ENCODE measurements at places on chromosomes 13 and 19.
A peak's percentile ranks its signal among the peaks of the same experiment; 100 is the strongest.

DNA sequence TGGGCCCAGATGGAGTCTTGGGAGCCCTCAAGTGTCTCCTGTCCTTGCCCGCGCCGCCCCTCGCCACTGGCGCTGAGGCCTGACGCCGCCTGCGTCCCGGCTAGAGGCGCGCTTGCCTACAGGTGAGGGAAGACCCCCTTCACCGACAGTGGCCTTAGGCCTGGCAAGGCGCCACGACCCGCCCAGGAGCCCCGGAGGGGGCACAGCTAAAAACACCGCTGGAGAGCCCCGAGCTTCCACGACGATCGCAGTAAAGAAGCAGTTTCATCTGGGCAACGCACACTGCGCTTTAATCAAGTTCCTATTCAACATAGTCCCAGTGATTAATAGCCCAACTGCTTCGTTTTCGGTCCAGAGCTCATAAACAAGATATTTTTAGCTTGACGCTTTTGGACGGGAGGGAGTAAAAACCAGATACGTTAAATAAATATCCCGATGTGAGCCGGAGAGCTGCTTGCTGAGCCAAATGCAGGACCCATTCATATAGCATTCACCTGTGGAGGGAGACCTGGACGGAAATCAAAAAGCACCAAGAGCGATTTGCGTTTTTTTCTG, 1.5 kb upstream of the CEBPA start:
- peak; percentile 59 for DNase-seq

DNA sequence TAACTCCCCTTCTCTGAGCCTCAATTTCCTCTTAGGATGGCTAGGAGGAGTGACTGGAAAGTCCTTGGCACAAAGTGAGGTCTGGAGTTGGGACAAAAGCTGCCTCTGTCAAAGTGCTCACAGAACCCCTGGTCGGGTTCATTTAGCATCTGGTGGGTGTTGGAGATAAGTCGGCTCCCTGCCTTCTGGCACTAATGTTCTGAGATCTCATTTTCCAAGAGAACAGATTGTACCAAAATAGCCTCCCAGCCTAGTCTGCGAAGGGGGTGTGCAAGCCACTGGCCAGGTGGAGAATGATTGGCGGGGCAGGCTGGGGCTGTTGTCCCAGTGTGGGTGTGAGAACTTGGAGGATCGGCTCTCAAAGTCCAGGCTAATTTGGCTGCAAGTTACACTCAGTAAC, 20.7 kb upstream of the NWD1 start:
- no peak for DNase-seq

DNA sequence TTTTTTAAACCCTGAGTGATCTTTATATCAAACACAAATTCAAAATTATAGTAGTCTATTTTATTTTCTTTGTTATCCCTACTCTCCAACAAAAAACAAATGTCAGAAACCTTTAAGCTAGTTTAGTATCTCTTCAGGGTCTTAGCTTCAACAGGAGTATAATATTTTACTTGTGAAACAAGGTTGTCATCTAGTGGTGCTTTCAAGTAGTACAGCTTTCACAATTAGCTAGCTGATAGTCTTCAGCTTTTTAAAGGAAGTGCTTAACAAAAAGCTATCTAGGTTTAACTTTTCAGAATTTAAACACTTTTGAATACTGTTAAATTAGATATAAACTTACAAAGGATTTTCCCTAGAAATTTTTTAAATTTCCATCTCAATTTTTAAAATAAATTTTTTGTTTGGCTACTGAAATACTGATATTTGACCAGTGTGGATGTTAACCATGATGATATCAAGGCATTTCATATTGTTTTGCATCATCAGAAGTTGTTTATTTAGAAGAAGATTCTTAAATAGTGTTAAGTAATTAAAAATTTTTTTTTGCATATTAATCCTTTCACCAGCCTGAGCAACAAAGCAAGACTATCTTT, 34.2 kb downstream of the TDRD3 start:
- no peak for DNase-seq

DNA sequence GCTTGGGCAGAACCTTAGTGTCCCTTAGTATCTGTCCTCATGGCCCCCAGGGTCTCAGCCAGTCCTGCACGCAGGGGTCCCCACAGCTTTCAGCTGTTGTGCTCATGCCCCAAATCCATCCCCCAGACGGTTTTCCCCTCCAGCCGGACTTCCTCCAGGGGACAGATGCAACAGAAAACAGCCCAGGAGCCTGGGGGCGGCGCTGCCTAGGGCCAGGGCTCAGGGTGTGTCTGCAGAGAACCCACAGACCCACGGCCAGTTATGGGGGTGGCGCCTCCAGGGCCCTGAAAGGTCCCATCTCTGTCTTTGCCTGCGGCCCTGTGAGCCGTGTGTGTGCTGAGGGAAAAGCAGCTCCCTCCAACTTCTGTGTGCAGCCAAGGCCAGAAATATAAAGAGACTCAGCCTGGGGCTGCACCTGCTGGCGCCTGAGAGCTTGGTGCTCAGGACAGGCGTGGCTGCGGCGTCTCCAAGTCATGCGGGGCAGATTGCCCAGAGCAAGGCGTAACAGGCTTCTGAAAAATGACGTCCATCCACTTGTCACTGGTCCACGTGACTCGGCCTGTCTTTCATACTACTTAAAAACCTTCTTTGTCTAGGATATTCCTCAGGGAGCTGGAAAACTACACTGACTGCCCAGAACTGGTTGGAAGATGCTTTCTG, 22.1 kb upstream of the F7 start:
- no peak for DNase-seq

DNA sequence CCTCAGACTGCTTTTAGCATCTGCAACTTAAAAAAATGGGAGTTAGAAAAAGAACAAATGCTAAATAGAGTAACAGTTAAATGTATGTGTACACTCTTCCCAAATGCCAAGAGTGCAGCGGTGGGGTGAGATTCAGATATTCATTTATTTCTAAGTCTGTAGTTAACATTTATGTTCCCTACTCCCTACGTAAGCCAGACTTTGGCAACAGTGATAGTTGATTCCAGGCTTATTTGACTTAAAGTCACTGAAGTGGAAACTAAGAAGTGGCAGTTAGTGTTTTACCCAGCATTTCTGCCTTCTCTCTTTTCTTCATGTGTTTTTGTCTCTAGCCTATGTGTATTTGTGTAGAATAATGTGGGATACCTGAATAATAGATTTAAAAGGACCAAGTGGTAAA, 4.5 kb downstream of the MIR17HG start:
- DNase-seq = no peak

- DNase-seq = peak; percentile 70
Observed at GRCh38 chr19:50794074-50794875, 4.1 kb downstream of the ACP4 start.

DNA sequence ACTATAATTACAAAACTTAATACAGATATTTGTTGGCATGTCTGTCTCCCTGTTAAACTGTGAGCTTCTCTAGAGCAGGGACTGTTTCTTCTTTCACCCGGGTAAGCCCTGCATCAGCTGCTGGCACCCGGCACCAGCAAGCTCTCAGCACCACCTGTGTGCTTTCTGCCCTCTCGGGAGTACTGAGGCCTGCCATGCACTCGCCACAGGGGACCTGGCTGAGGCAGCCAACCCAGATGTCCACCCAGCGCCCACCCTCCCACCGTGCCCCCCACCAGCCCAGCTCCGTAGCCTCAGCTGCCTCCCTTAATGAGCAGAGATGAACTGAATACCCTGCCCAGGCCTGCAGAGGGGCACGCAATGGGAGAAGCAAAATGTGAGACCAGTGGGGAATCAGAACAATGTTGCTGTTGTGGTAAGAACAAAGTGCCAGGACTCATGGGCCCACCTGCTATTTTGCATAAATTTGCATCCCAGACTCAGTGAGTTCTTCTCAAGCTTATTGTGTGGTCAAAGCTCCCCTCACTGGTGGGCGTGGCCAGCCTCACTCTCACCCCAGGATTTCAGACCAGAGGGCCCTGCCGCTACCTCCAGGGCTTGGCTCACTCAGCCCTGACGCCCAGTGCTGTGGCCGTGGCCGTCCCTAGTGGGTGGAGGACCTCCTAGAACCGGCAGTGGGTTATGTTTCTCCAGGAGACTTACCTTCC, 14.6 kb upstream of the SERPINE3 start:
- no peak for DNase-seq

DNA sequence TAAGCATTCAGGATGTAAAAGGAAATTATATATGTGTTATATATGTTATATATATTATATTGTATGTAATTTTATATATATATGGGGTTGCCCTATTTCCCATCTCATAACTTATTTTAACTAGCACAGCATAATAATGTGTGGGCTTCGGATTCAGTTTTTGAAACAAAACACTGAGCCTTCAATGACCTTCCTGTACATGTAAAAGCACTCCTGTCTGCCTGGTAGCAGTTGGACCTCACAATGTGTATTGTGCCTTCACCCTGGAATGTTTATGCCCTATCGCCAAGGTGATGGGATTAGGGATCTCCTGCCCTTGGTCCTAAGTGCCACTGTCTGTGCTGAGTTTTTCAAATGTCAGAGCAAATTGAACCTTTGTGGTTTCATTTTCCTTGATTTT, 968.8 kb downstream of the TUBA3C start:
- DNase-seq = no peak

DNA sequence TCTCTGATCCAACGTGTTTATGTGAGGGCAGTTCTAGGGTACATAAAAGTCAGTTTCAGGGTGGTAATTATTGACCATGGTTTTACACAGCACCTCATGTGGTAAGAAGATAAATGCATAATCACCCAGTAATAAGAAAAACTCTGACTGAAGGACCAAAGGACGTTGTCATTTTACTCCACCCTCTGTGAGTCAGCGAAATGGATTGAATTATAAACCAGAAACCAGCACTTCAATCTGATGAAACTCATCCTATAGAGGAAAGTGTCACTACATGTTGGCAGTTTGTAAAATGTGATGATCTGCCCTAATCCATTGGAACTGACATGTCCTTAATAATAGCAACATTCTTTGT, 406.8 kb downstream of the KLF5 start:
- no peak for DNase-seq

GRCh38 chr13:61294467-61295191, 121.0 kb downstream of the PCDH20 start:
- no peak for DNase-seq

GRCh38 chr13:89554801-89555200, 1792.7 kb upstream of the MIR17HG start:
- no peak for DNase-seq

- no peak for DNase-seq
Observed at GRCh38 chr19:16334411-16334810, 9.8 kb downstream of the KLF2 start.

DNA sequence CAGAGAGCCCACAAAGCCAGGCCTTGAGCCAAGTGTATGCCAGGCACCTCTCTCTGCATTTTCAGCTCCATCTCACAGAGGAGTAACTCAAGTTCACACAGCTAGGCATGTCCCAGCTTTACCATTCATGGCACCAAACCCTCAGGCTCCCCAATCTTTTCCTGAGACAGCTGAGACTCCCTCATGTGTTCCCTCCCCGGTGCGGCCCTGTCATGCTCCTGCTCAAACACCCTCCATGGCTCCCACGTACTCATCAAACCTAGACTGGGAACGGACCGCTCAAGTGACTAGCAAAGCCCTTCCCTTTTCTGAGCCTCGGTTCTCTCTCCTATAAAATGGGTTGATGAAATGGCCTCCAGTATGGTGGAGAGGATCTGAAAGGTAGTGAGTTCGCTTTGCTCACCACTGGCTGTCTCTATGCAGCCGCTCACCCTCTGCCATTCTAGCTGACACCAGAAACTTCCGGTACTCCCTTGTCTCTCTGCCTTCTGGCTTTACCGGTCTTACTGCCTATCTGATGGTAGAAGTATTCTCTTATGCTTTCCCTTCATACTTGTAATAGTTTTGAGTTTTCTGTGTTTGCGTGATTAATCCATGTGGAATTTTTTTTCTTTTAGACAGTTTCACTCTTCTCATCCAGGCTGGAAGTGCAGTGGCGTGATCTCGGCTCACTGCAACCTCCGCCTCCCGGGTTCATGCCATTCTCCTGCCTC, 7.8 kb upstream of the SLC44A2 start:
- no peak for DNase-seq

DNA sequence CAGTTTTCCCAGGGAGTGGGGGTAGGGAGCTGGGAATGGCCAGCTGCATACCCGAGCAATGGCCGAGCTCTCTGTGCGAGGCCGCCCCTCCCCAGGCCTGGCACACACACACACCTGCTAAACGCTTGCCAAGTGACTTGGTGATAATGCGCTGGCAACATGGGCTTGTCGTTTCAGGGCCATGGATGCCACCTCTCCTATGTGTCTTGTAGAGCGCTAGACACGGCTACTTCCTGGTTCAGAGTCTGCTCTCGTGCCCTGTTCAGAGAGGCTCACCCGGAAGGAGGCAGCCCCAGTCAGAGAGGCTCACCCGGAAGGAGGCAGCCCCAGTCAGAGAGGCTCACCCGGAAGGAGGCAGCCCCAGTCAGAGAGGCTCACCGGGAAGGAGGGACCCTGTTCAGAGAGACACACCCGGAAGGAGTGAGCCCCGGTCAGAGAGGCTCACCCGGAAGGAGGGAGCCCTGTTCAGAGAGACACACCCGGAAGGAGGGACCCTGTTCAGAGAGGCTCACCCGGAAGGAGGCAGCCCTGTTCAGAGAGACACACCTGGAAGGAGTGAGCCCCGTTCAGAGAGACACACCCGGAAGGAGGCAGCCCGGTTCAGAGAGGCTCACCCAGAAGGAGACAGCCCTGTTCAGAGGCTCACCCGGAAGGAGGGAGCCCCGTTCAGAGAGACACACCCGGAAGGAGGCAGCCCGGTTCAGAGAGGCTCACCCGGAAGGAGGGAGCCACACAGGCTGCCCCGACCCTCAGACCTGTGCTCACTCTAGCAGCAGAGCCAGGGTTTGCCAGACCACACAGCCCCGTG, 4.2 kb downstream of the ADPRHL1 start:
- DNase-seq = peak; percentile 69

GRCh38 chr13:101880581-101880980, 428.1 kb downstream of the ITGBL1 start:
- DNase-seq = no peak

DNA sequence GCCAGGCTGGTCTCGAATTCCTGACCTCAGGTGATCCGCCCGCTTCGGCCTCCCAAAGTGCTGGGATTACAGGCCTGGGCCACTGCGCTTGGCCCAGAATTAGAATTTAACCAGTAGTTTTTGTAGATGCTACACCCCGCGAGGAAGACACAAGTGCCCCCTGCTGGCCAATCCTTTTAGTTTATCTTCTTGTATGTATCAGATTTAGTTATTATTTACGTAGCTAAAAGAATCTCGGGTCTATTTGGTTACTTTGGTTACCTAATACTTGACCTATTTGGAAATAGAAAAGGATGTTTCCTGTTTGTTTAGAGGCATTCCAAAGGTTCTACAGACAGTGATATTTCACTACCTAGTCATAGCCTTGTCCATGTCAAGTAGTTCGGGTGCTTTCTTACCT, 22.0 kb downstream of the MUC16 start:
- DNase-seq = peak; percentile 66

DNA sequence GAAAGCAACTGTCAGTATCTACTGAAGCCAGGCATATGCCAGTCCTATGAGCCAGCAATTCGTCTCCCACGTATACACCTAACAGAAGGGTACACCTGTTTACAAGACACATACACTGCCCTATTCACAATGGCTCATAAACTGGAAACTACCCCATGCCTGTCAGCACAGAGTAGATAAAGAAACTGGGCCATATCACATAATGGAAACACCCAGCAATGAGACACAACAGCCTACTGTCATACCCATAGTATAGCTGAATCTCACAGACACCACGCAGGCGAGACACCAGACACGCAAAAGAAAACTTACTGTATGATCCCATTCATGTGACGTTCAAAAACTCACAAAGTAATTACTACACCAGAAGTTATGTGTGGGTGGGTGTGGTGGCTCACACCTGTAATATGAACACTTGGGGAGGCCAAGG, 15.7 kb downstream of the NOSIP start:
- peak; percentile 81 for DNase-seq

GRCh38 chr19:3575260-3575741, 2.6 kb downstream of the HMG20B start:
- peak; percentile 69 for DNase-seq

GRCh38 chr13:33931397-33932311, 113.7 kb downstream of the RFC3 start:
- DNase-seq = no peak

Measured in activated effector memory CD4-positive, alpha-beta T cell treated with anti-CD3 and anti-CD28 coated beads, Interleukin-2, amount 50 U/mL, for 16 hours (primary cell).